ENCODE measurements at places on chromosomes 12 and 14.

- DNase-seq = no peak
These were observed 45.2 kb upstream of the MYL2 start for GRCh38 chr12:110965574-110965973.

DNA sequence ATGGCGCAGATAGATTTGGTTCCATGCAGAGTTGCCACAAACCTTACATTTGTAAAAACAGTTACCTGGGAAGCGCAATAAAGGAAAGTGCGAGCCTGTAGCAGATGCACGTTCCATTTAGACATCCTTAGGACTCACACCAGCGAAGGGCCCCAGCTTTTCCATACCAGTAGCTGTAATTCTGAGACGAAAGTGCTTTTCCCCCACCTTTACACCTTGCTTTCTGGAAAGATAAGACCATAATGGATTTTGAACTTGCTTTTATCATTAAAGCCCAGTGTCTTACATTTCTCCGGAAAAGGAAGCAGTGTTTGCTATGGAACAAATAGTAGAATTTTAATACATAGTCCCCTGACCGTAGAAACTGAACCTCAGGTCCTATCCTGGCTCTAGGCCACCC is 616 bp upstream of the CCDC77 start:
- DNase-seq = no peak

GRCh38 chr12:19490908-19491307 is 51.6 kb downstream of the AEBP2 start:
- DNase-seq = no peak

DNA sequence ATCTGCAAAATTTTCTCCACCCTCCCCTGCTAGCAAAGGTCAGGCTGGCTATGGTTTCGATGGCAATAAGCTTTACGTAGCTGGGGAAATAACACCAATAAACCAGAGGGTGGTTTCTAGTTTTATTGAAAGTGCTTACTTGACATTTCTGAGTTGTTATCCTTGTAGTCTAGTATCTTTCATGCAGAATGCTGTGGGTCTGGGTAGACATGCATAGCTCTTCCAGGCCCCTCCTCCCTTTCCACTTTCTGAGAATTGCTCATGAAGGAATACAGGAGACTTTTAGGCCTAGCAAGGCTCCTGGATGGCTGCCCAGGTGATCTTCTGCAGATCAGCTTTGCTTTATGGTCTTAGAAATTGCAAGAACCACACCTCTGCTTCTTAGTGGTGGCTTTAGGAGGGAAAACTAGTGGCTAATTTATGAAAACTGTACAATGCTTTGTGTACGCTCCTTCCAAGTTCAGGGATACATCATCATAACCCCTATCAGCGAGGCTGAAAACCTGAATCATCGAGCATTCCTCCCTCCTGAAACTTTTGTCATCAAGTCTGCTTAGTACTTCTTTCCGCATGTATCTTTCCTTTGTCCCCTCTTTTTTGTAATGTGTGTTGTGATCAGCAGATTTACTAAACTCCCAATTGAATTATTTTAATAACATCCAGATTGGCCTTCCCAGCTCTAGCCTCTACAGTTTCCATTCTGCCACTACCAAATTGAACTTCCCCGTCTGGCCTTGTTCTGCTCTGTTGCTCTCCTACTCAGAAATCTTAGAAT is 473.0 kb downstream of the RAD51B start:
- no peak for DNase-seq

- DNase-seq = no peak
These were observed 135.2 kb downstream of the ADGRD1 start for GRCh38 chr12:131088701-131089530.

DNA sequence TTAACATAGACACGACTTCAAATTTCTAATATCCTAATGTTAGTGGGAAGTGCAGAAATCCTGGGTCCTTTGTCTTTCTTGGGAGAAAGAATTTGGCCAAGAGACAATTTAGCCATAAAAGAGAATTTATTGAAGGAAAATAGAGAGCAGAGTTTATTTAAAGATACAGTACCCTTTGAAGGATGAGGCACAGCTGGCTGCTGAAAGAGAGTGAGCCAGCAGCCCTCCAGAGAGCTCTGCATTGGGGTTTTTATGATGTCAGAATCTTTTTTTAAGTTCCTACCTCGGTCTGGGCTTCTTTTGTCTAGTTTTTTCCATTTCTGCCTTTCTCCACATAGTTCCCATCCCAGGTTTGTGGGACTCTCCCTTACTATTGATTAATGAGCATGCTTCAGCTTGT is 37.5 kb downstream of the CCER1 start:
- no peak for DNase-seq

DNA sequence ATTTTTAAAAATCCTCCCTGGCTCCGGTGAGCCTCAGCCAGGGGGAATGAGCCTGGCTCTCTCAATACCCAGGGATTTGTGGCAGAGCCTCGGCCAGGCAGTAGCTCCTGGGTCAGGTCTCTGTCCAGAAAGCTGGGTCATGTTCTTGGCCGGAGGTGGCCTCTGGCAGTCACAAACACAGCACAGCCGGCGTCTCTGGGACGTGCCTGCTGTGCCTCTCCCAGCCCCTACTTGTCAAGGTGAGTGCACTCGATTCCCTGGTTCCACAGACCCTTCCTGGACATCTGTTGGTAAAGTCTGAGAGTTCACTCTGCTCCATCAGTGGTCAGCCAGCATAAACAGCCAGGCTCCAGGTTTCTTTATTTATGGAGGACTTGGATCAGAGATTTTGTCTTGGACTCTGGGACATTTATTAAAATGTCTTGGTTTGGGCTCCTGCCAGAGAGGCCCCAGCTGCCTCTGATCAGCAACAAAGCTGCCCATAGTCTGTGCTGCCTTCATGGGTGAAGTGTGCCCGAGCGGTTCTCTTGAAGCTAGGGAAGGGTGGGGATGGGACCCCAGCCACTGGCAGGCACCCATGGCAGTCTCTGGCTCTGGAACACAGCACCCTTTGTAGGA is 56.7 kb downstream of the DGLUCY start:
- no peak for DNase-seq

GRCh38 chr12:109605016-109605415 is 31.4 kb downstream of the MVK start:
- DNase-seq = no peak

- no peak for DNase-seq
These were observed 5.9 kb upstream of the TULP3 start for GRCh38 chr12:2884810-2885209.

DNA sequence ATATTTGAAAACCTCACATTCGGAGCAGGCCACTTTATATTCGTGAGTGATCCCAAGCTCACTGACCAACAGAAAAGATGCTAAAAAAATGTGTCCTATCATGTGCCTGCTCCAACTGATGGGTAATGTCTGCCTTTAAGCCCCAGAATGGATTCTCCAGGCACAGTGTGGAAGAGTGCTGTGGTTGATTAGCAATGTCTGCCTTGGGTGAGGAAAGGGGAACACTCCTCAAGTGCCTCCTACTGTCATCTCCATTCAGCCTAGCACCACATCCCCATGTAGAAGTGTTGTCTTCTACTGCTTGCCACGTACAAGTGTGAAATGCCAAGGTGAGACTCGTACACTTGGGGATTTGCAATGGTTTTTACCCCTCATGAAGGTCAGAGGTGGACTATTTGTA is 199.3 kb downstream of the SLC41A2 start:
- no peak for DNase-seq

Data from mammary epithelial cell (primary cell).